ENCODE measurements at places on chromosomes 3 and 15.

GRCh38 chr3:31755926-31756658, 223.4 kb downstream of the STT3B start:
- no peak for DNase-seq

DNA sequence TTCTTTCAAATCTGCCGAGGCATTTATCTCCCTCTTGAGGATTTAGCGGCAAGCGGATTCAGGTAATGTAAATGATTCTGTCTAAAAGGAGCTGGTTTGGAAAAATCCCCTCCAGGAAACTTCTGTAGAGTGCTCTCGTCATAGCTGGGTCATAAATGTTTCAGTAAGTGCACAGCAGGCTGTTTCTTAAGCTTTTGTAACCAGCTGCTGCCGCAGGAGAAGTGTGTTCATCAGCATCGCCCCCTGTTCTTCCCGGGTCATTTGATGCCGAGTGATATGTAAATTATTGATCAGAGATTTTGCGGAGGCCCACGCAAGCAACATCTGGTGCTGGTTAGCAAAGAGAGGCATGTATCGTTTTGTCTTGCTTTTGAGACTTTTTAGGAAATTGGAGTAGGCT, 53.1 kb downstream of the DNASE1L3 start:
- DNase-seq, result no peak

DNA sequence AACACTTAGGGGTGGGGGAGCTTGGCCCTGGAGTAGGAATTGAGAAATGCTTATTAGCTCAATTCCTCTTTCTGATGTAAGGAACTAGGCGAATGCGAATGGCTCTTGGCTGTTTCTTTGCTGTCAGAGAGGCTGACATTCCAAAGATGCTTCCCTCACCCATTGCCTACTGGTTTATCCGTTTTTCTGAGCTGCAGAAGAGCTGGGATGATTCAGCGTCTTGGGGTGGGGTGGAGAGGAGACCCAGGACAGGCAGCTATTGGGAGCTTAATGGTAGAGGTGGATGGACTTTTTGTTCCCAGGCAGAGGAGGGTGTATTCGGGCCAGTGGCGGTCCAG, 9.8 kb downstream of the PLEKHO2 start:
- DNase-seq, result no peak

DNA sequence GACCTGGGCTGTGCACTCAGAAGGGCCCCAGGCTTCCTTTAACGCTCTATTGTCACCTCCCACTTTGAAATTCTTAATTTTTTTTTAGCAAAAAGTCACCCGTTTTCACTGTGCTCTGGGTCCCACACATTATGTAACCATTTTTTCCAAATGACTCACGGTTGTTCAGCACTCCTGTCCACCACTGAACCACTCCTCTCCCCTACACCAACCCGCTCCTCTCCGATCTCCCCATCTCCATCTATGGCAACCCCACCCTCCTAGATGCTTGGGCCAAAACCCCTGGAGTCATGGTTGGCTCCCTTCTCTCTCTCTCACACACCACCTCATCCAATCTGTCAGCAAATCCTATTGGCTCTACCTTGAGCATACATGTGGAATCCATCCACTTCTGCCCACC, 41.2 kb upstream of the LINGO1 start:
- DNase-seq, result no peak

- DNase-seq, result no peak
These were observed 75.3 kb upstream of the C2CD4B start for GRCh38 chr15:62240121-62241096.

DNA sequence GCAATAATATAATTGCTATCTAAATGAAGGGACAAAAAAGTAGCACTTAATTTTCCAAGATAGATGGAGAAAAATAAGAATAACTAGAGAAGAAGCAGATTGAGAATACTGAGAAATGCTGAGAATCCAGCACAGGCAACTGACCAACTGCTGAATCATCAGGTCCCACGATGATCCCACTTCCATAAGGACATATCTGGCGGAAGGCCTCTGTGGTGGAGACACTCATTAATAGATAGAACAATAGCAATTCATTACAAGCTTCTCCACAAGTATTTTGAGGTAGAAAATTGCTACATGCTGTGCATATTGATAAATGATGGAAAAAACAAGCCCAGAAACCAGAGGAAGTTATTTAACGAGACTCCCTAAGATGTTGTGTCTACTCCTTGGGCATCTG, 105.9 kb downstream of the DUT start:
- DNase-seq, result no peak

- DNase-seq, result no peak
These were observed at the start of gene UROC1 for GRCh38 chr3:126517291-126517951. UROC1 (minus strand) TSS chr3:126517773; CDS start chr3:126517719, 54 bp downstream.

DNA sequence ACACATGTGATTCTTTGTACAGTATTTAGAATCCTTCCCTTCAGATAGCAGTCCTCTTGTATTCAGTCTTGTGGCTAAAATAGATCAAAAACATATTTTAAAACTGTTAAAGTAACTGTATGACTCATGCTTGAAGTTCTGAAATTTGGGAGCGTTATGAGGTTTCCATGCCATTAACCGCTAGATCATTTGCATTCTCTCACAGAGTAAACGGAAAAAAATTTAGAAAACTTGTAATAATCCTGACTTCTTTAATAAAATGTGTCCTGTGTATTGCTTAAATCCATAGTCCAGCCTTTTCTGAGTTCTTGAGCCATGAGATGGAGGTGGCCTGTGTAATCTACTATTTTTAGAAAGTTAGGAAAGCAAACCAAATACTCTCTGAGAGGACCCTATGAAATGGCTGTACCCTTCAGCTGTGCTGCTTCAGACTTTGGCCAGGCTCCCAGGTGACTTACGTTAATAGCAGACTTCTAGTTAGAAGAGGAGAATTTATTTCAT, 33.8 kb downstream of the MBNL1 start:
- DNase-seq, result no peak

DNA sequence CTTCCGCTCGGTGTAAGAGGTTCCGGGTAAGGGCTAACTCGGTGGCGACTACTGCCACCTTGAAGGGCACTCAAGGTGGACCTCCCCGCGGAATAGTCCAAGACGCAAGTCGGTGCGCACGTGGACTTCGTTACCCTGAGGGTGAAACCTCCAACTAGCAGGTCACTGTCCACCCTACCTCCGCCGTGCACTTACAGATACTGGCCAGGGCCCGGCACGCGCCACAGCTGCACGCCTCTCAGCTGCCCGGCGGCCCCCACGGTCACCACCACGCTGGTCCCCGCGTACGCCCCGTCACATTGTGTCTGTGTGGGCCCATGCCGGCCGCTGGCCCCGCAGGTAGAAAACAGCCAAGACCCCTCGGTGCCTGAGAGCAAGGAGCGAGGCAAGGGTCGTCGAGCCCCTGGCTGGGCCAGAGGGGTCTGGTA, 1.1 kb downstream of the LTK start:
- no peak for DNase-seq

DNA sequence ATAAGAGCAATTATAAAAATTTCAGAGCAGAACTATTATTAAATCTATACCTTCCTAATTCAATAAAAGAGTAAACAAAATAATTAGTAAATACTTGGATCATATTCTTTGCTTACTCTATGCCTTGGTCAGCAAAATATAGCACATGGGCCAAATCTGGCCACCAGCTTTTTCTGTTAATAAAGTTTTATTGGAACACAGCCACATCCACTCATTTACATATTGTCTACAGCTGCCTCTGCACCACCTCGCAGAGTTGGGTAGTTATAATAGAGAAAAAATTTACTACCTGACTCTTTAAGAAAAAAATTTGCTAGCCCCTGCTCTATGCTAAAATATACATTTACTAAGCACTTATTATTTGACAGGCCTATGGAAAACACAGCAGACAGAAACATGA, 32.2 kb upstream of the GANC start:
- DNase-seq, result no peak

GRCh38 chr3:14503033-14503705, 37.0 kb downstream of the GRIP2 start:
- DNase-seq, result no peak

DNA sequence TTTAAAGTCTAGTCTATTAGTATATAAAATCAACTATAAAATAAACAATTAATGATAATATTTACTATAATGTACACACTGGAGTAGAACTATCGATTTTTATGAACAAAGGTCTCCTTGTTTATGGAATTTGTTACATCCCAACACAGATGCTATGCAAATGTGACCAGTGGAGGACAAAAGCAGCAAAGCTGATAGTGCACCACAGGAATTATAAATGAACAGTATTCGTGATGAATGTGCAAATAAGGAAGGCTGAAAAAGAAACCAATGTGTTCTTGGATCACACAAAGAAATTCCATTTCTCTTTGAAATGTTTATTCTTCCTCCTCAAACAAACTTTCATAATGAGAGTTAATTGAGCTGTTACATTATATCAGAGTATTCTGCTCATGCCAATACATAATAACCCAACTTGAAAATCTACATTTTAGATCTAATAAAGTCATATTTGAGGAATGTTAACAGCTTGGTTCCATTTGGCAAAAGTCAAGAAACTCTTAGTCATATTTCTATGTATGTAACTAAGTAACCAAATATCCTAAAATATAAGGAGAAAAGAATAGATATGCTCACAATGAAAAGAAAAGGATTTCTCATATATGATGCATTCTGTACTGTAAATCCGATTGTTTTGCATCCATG, 79.3 kb downstream of the NEK10 start:
- no peak for DNase-seq

GRCh38 chr3:111283165-111283564, 211.5 kb downstream of the NECTIN3 start:
- DNase-seq, result no peak

DNA sequence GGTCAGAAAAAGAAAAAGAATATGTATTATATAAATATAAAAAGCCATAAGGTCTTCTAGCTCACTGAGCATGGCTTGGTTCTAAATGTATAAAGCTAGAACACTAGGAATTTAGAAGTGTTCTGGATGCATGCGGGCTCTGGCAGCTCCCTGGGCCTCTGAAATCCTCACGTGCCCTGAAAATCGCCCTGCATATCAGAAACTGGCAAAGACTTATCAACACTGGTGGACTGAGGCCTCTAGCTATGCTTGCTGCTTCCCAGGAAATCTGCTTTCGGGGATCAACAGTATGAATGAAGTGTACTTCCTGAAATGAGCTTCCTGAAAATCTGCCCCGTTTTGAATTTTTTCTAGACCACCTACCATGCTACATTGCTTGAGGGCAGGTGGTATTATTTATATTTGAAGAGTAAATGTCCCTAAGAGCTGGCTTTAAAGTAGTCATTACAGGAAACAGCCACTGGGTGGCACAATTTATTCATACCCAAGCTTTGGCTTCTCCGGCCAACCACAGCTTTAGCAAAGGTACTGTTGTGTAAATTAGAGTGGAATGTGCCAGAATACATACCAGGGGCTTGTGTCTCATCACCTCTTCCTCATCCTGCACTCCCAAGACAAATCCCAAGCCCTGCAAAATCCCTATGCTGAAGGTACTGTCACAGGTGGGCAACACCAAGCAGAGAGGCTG, 17.7 kb downstream of the CRTAP start:
- no peak for DNase-seq

DNA sequence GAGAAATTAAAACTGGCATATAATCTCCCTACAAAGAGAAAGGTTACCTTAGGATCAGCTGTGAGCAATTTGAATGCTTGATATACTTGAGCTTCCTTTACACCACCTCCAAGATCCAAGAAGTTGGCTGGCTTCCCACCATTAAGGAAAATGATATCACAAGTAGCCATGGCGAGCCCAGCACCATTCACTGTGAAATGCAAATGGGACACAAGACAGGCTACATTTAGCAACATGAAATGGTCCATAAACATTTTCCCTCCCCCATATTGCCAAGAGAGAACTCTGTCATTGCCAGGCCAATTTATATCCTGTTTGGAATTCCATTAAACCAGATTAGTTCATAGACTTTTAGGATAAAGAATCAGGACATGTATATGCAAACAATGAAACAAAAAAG, 158.7 kb downstream of the SUCLG2 start:
- no peak for DNase-seq

DNA sequence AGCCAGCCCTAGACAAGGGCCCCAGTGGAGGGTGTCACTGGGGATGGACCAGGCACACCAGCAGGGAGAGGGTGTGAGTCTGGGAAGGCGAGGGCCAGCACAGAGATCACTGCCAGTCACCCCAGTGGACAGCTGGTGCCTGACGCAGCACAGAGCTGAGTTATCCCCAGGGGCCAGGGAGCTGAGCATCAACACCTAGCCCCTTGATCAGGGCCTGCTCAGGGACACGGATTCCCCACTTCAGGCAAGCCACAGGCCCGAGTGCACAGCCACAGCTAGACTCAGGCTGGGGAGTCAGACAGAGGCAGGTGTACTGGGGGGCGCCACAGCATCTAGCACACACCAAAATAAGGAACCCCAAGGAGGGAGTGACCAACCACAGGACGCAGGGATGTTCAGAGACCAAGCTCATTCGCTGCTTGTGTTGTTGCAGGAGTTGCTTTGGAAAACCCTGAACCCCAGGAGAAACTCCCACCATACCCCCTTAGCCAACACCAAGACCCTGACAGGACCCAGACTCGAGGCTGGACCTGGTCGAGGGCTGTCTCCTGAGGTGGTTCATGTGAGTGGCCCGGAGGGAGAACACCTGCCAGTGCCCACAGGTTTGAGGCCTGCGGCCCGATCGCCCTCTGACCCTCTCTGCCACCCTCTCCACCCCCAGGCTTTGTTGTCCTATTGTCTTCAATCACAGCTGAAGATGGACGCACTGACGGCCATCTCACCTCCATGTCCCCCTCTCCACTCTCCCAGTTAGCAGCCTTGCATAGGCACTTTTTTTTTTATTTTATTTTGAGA, 146.8 kb downstream of the TPRA1 start:
- DNase-seq, result no peak

DNA sequence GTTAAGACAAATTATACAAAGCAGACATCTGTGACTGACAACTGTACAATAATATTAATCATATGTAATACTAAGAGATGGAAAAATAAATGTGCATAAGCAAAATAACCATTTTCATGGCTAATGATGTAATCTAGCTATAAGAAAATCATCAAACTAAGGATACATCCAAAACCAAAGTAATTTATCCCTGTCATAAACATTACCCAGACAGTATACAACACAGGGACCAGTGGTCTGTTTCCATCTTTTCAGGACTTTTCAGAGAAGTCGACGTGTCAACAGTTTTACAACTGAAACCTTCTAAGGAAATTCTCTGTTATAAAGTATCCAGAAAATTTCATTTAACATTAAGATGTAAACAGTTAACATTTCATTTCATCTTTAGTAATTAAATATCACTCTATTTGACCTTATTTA, 11.0 kb downstream of the THBS1 start:
- DNase-seq, result no peak

GRCh38 chr15:60364612-60364924, 33.2 kb downstream of the ANXA2 start:
- no peak for DNase-seq

GRCh38 chr3:192246847-192247559, 480.3 kb downstream of the FGF12 start:
- DNase-seq, result no peak

DNA sequence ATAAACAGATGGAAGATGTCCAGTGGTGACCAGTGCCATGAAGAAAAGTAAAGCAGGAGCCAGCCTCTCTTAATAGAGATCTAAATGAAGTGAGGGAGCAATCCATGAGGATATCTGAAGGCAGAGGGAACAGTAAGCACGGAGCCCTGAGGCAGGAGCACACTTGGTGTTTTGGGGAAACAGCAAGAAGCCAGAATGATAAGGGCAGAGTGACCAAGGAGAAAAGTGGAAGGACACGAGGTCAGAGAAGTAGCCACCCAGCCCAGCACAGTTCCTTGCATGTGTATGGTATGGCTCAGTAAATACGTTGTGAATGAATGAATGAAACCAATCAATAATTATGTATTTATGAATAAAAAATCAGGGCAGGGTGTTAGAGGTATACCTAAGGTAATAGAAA, 11.6 kb downstream of the KLHL18 start:
- DNase-seq, result no peak

GRCh38 chr3:176359211-176359610, 838.1 kb downstream of the TBL1XR1 start:
- no peak for DNase-seq
